Stimulated activated CD8-positive, alpha-beta memory T cell treated with anti-CD3 and anti-CD28 coated beads, Interleukin-7, amount 100 ng/mL, for 48 hours (primary cell): ENCODE measurements at places on chromosomes 3 and 15.

DNA sequence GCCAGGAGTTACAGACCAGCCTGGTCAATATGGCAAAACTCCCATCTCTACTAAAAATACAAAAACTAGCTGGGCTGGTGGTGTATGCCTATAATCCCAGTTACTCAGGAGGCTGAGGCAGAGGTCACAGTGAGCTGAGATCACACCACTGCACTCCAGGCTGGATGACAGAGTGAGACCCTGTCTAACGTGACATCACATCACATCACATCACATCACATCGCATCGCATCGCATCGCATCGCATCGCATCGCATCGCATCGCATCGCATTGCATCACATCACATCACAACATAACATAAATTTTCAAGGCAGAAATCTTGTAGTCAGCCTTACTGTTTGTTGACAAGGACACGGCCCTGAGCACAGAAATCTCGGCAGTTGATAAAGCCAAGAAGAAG, 44.4 kb downstream of the RBM6 start:
- DNase-seq: no peak

GRCh38 chr15:69140306-69140705, 20.1 kb upstream of the GLCE start:
- no peak for DNase-seq

GRCh38 chr15:67150023-67150860, 84.8 kb downstream of the SMAD3 start:
- DNase-seq: no peak

GRCh38 chr3:146539315-146539714, 5.1 kb downstream of the PLSCR1 start:
- DNase-seq: no peak

DNA sequence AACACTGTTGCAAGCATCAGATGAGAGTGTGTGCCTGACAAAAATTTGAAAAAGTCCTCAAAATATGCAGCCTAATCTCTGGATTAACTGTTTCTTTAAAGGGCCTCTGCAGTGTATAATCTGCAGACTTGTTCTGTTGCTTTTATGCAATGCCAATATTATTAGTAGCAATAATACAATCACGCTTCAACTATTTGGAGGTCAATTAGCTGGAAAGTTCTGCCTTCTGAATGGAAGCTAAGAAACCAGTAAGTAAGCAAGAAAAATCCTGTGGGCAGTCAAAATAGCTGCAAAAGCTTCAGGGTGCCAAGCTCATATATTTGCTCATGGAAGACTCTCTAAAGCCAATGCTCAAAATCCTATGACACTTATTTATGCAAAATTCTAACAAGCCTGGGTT, 153.2 kb upstream of the NR2F2 start:
- DNase-seq: no peak

DNA sequence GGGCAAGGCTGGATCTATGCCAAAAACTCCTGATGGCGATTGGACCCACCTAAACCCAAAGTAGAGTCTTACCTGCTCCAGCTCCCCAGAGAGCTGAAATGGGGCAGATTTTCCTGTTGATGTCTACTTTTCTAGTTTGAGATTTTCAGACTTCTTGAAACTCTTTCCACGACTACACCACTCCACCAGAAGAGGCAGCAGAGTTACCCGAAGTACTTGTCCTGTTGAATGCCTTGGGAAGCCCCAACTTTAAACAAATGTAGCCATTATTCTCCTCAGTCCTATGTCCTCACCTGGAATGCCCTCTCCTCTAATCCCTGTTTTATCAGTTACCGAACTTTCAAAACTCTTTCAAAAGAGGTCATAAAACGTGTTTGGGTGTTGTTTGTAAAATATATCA, 843.8 kb downstream of the VGLL3 start:
- no peak for DNase-seq

DNA sequence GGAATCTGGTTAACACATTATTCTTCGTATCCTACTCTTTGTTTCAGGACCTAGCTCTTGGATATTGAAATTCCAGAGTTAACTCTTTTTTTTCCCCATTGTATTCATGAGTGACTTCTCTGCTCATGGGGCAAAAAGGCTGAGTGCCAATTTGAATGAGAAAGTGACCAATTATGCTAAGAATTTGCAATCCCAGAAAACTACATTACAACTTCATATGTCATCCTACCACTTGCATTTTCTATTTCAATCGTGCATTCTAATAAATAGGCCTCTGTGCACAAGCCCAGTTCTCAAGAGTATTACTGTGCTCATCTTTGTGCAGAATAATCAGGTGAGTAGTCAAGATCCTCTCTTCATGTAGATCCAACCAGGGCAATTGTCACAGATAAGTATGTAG, 537.8 kb downstream of the OTOL1 start:
- no peak for DNase-seq

GRCh38 chr3:181888234-181888633, 176.5 kb downstream of the SOX2 start:
- DNase-seq: no peak

DNA sequence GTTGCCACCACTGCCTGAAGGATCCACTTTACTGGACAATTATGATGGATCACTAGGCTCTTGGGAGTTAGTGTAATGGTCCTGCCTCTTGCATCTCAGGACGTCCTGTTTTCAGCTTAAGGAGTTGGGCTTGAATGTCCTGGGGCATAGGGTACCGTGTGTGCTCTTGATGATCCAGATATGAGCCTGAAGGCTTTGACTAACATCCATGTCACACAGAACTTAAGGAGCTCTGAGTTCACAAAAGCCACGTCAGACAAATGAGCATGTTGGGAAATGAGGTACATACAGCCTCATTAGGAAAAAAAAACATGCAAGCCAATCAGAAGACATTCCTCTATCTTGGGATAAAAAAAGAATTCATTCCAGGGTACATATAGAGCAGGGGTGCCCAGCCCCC, 40.8 kb downstream of the CA12 start:
- DNase-seq: no peak

GRCh38 chr3:63557912-63558311, 94.6 kb upstream of the SNTN start:
- no peak for DNase-seq

GRCh38 chr3:24156466-24156865, 211.4 kb downstream of the NR1D2 start:
- no peak for DNase-seq

GRCh38 chr3:46676601-46677410, 16.7 kb downstream of the ALS2CL start:
- no peak for DNase-seq

- DNase-seq: no peak
These were observed 294.6 kb downstream of the RPLP1 start for GRCh38 chr15:69747193-69747592.
